Activated naive CD8-positive, alpha-beta T cell treated with anti-CD3 and anti-CD28 coated beads for 36 hours (primary cell): ENCODE measurements at places on chromosomes 5 and 9. TPM values are rescaled to one million over a fixed set of nuclear protein-coding genes. Genes with fewer than 3 reads are reported as not detected.

FCHO2 gene
- total RNA-seq: 0.52 TPM

IL5 gene
- total RNA-seq: not detected

CARD9 gene
- 1.5 TPM for total RNA-seq

ENHO gene
- 0.27 TPM for total RNA-seq

GARIN3 gene
- total RNA-seq: 0.47 TPM

PKD2L2 gene
- not detected for total RNA-seq

MARVELD2 gene
- total RNA-seq: 0.78 TPM

GRCh38 chr9:26579056-26579455 lies 313.5 kb downstream of the CAAP1 start:
- no peaks in the 10 kb centered on the region for H3K27me3 ChIP-seq
- no peaks in the 10 kb centered on the region for H3K36me3 ChIP-seq
- H3K4me3 ChIP-seq: no peak overlapping the region
- H3K4me1 ChIP-seq: no peaks in the 10 kb centered on the region

GRCh38 chr9:7298123-7298522 lies 501.5 kb downstream of the DMAC1 start:
- peaks cover 13% of the 10 kb centered on the region for H3K36me3 ChIP-seq
- H3K4me1 ChIP-seq: peaks cover 42% of the 10 kb centered on the region
- DNase-seq: peak; percentile 72
- H3K27me3 ChIP-seq: peaks cover 18% of the 10 kb centered on the region
- peak overlapping the region; percentile 90 for H3K27ac ChIP-seq

GRCh38 chr9:122226142-122226757 lies 2.5 kb downstream of the LHX6 start:
- no peak overlapping the region for H3K4me3 ChIP-seq
- no peaks in the 10 kb centered on the region for H3K4me1 ChIP-seq
- H3K36me3 ChIP-seq: no peaks in the 10 kb centered on the region
- no peak for DNase-seq

GRCh38 chr5:87266914-87267573 lies 639 bp upstream of the RASA1 start:
- H3K27ac ChIP-seq: peak overlapping the region; percentile 95
- peak overlapping the region; percentile 96 for H3K4me3 ChIP-seq
- H3K4me1 ChIP-seq: peaks cover 25% of the 10 kb centered on the region
- H3K27me3 ChIP-seq: peaks cover 3% of the 10 kb centered on the region
- DNase-seq: no peak

GRCh38 chr5:141326088-141326854 lies 4.0 kb upstream of the PCDHGA1 start:
- peak overlapping the region; percentile 91 for H3K4me3 ChIP-seq
- peak; percentile 63 for DNase-seq
- peaks cover 49% of the 10 kb centered on the region for H3K27me3 ChIP-seq
- H3K36me3 ChIP-seq: peaks cover 30% of the 10 kb centered on the region
- peak overlapping the region; percentile 88 for H3K27ac ChIP-seq

GRCh38 chr5:62289813-62290212 lies 16.2 kb upstream of the KIF2A start:
- H3K4me1 ChIP-seq: peaks cover 53% of the 10 kb centered on the region
- no peak for DNase-seq
- H3K36me3 ChIP-seq: peaks cover 58% of the 10 kb centered on the region
- H3K27ac ChIP-seq: peak overlapping the region; percentile 66

- no peaks in the 10 kb centered on the region for H3K27me3 ChIP-seq
- no peak for DNase-seq
- peaks cover 50% of the 10 kb centered on the region for H3K36me3 ChIP-seq
- H3K4me1 ChIP-seq: peaks cover 3% of the 10 kb centered on the region
Observed at GRCh38 chr5:109826426-109826825, 136.7 kb downstream of the MAN2A1 start.

DNA sequence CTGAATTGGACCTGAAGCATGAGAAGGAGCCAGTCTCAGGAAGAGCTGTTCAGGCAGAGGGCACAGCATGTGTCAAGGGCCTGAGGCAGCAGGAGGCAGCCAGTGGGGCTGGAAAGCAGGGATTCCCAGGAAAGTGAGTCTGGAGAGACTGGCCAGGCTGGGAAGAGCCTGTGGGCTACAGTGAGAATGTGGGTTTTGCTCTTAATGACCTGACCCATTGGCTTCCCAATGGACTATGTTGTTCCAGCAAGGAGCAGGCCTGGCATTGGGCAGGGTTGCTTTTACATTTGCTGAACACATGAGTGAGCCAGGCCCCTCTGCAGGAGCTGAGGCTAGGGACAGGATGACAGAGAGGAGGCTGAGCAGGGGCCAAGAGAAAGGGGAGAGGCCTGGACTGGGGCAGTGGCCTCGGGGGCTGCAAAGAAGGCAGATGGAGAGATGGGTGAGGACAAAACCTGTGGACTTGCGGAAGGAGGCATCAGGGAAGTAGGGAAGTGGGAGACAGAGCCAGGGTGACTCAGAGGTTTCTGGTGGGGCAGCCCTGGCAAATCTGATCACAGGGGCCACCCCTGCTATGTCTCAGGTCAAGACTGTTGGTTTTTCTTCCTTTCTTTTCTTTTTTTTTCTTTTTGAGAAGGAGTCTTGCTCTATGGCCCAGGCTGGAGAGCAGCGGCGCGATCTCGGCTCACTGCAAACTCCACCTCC lies 65.9 kb upstream of the NEK6 start:
- H3K27ac ChIP-seq: no peak overlapping the region
- H3K27me3 ChIP-seq: peaks cover 18% of the 10 kb centered on the region
- no peak overlapping the region for H3K4me3 ChIP-seq
- no peaks in the 10 kb centered on the region for H3K4me1 ChIP-seq
- no peak for DNase-seq

DNA sequence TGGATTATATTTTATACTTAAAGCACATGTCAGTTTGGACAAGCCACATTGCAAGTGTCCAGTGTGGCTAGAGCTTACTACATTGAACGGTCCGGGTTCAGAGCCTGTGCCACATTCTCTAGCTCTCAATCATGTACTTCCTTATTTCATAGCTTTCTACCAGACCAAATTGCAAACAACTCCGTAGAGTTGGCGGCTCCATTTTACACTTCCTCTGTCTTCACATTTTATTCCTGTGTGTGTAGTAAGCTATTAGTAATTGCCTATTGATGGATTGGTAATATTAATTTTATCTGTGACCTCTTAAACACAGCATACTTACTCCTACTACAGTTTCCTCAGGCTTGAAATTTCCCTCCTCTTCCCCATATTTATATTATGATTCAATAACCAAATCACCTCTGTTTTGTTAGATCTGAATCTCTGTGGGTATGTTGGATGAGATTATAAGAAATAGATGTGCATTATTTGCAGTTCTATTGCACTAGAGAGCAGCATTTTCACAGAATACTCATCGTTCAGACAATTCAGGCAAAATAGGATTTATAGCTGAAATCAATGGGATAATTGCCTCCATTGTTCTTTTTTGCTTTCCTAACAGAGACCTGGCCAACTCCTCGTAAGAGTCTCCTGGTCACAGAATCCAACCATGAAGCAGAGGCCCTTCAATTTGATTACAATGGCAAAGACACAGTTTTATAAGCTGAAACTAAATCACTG lies 29.0 kb upstream of the C9orf72 start:
- no peaks in the 10 kb centered on the region for H3K27me3 ChIP-seq
- H3K4me1 ChIP-seq: no peaks in the 10 kb centered on the region
- H3K36me3 ChIP-seq: no peaks in the 10 kb centered on the region
- no peak overlapping the region for H3K27ac ChIP-seq
- no peak for DNase-seq

- H3K4me3 ChIP-seq: no peak overlapping the region
- H3K4me1 ChIP-seq: no peaks in the 10 kb centered on the region
- H3K27me3 ChIP-seq: no peaks in the 10 kb centered on the region
- H3K36me3 ChIP-seq: no peaks in the 10 kb centered on the region
- no peak for DNase-seq
Observed at GRCh38 chr5:27007121-27007520, 31.3 kb downstream of the CDH9 start.

DNA sequence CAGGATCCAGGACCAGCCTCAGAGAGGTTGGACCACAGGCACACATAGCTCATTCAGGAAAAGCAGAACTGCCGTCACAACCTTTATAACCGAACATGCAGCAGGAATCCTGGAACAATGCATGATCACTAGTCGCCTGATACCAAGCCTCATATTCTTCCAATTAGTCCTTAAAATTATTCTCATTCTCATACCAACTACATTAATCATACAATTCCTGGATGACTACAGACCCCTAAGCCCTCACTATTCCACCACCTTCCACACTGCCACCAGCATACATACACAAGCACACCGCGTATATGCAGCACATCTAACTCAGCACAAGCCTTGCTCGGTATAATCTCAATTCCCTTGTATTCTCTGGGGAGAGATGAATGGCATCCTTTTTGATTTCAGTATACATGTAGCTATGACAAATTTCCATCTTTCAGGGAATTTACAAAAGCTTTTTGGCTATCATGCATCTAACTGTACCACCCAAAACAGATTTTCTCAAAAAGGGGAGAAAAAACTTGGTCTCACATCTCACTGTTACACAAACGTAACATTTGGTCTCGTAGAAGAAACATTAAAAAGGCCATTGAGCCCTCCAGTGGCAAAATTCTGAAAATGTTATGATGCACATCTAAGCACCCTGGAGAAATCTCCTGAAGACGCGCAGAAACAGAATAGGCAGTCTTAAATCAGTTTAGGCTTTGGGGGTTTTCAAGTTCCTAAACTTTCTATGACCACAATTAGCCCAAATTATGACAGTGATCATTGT lies 46.2 kb downstream of the MCTP1 start:
- H3K4me1 ChIP-seq: peaks cover 3% of the 10 kb centered on the region
- H3K27ac ChIP-seq: no peak overlapping the region
- no peak overlapping the region for H3K4me3 ChIP-seq
- no peak for DNase-seq
- H3K36me3 ChIP-seq: no peaks in the 10 kb centered on the region
- H3K27me3 ChIP-seq: peaks cover 21% of the 10 kb centered on the region

DNA sequence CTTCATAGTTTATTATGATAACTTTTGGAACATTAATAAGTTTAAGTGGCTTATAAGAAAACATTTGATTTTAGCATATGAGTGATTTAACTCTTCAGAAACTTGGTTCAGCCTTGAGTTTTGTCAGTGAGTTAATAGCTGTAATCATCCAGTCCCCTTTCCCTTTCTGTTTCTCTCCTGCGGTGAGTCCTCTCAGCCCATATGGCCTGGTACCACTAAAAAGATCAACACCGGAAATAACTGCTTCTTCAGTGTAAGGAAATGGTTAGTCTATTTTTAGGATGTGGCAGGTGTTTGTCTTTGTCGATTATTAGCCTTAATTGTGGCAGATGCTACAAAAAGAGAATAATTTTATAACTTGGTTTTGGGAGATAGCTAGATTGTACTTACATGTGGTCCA lies 120.2 kb upstream of the GRHPR start:
- peak; percentile 44 for DNase-seq
- peak overlapping the region; percentile 95 for H3K27ac ChIP-seq
- H3K4me3 ChIP-seq: peak overlapping the region; percentile 50
- H3K4me1 ChIP-seq: peaks cover 57% of the 10 kb centered on the region

GRCh38 chr5:63400079-63400478 lies 562.2 kb downstream of the HTR1A start:
- no peak for DNase-seq
- no peaks in the 10 kb centered on the region for H3K27me3 ChIP-seq
- no peak overlapping the region for H3K27ac ChIP-seq
- H3K36me3 ChIP-seq: no peaks in the 10 kb centered on the region
- no peak overlapping the region for H3K4me3 ChIP-seq
- H3K4me1 ChIP-seq: no peaks in the 10 kb centered on the region

- H3K36me3 ChIP-seq: peaks cover 1% of the 10 kb centered on the region
- H3K27ac ChIP-seq: peak overlapping the region; percentile 80
- peak overlapping the region; percentile 29 for H3K4me3 ChIP-seq
- no peaks in the 10 kb centered on the region for H3K27me3 ChIP-seq
Observed at GRCh38 chr9:133115604-133116345, 5.3 kb downstream of the RALGDS start.

GRCh38 chr9:108444400-108445358 lies 411.1 kb downstream of the ACTL7B start:
- H3K4me3 ChIP-seq: no peak overlapping the region
- no peaks in the 10 kb centered on the region for H3K36me3 ChIP-seq
- no peak overlapping the region for H3K27ac ChIP-seq
- no peak for DNase-seq
- no peaks in the 10 kb centered on the region for H3K4me1 ChIP-seq
- no peaks in the 10 kb centered on the region for H3K27me3 ChIP-seq

DNA sequence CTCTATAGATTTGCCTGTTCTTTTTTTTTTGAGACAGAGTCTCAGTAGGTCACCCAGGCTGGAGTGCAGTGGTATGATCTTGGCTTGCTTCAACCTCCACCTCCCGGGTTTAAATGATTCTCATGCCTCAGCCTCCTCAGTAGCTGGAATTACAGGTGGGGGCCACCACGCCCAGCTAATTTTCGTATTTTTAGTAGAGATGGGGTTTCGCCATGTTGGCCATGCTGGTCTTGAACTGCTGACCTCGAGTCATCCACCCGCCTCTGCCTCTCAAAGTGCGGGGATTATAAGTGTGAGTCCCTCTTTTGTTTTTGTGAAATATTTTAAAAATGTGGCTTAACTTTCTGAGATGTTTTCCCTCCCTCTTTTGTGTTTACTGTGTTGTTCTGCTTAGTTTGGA lies 29.2 kb downstream of the HSPA4 start:
- peaks cover 37% of the 10 kb centered on the region for H3K4me1 ChIP-seq
- no peak overlapping the region for H3K4me3 ChIP-seq

- no peak overlapping the region for H3K27ac ChIP-seq
- no peaks in the 10 kb centered on the region for H3K4me1 ChIP-seq
- DNase-seq: no peak
- no peaks in the 10 kb centered on the region for H3K36me3 ChIP-seq
- no peaks in the 10 kb centered on the region for H3K27me3 ChIP-seq
Observed at GRCh38 chr5:145210020-145210419, 625.1 kb downstream of the PRELID2 start.

- no peaks in the 10 kb centered on the region for H3K4me1 ChIP-seq
- DNase-seq: no peak
- H3K4me3 ChIP-seq: no peak overlapping the region
- H3K27ac ChIP-seq: no peak overlapping the region
- H3K36me3 ChIP-seq: no peaks in the 10 kb centered on the region
Observed at GRCh38 chr5:163330723-163331668, 106.4 kb upstream of the CCNG1 start.

DNA sequence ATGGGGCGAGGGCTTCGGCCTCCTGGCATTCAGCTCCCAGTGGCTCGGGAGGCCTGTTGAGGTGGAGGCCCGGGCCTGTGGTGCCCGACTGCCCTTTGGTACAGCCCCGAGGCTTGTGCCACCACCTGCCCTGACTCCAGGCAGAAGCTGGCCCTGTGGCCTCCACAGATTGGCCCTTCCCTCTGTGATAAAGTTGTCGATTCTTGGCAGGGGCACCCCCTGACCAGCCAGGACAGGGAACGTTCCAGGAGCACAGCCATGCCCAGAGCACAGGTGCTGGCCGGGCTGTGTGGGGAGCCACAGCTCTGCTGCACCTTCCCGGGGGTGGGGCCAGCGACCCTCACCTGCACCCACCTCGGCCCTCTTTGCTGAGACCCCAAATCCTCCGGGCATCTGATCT lies 32.7 kb downstream of the SLC6A18 start:
- H3K4me1 ChIP-seq: peaks cover 6% of the 10 kb centered on the region
- H3K27ac ChIP-seq: no peak overlapping the region
- H3K27me3 ChIP-seq: no peaks in the 10 kb centered on the region
- H3K4me3 ChIP-seq: no peak overlapping the region

- H3K36me3 ChIP-seq: peaks cover 32% of the 10 kb centered on the region
- H3K27me3 ChIP-seq: no peaks in the 10 kb centered on the region
- DNase-seq: no peak
- H3K4me3 ChIP-seq: no peak overlapping the region
- peaks cover 40% of the 10 kb centered on the region for H3K4me1 ChIP-seq
Observed at GRCh38 chr5:175689147-175689991, 31.5 kb downstream of the HRH2 start.
